ENCODE measurements at places on chromosomes 4 and X. TPM values are rescaled to one million over a fixed set of nuclear protein-coding genes. Genes with fewer than 3 reads are reported as not detected.

The PLXNA3 gene
- total RNA-seq: 4.4 TPM

The MTNR1A gene
- total RNA-seq: 0.21 TPM

The TRO gene
- total RNA-seq: 1.2 TPM

The RBM47 gene
- total RNA-seq: 44.1 TPM

The VSIG4 gene
- not detected for total RNA-seq

The TMEM31 gene
- not detected for total RNA-seq

The ARHGAP36 gene
- total RNA-seq: not detected

The PAGE2B gene
- not detected for total RNA-seq

The UGT2B15 gene
- total RNA-seq: 1.2 TPM

The CSAG1 gene
- not detected for total RNA-seq

The CD40LG gene
- not detected for total RNA-seq

The SLC25A31 gene
- total RNA-seq: not detected

The PFKFB1 gene
- not detected for total RNA-seq

The L1CAM gene
- 1.6 TPM for total RNA-seq

The IRAK1 gene
- 110 TPM for total RNA-seq
